ENCODE measurements at places on chromosomes 11 and 22.

DNA sequence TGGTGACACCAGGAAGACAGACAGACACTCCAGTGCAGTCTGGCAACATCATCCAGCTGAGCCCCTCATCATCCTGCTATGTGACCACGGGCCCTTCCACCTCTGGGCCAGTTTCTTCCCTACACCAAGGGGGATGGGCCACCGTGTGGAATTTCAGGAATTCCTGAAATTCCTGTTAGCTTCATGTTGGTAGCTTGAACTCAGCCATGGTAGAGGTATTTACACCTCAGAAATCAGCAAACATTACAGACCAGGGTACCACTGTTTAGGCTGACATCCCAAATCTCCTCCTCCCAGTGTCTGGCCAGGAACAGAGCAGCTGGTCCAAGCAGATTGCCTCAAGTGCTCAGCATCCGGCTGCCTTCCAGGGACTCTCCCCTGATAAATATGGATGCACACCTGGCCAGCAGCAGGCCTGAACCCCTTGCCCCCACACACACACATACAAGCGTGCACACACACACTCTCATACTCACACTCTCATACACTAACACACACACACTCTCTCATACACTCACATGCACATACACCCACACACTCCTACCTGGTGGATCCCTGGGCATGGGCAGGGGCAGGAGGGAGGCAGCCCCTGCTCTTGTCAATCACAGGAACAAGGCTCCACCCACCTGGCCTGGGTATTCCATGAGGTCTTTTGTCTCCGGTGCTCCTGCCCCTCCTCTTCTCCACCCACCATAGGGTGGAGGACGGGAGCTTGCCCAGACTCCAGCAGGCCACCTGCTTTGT lies 85.2 kb downstream of the BUD13 start:
- no peak for DNase-seq

DNA sequence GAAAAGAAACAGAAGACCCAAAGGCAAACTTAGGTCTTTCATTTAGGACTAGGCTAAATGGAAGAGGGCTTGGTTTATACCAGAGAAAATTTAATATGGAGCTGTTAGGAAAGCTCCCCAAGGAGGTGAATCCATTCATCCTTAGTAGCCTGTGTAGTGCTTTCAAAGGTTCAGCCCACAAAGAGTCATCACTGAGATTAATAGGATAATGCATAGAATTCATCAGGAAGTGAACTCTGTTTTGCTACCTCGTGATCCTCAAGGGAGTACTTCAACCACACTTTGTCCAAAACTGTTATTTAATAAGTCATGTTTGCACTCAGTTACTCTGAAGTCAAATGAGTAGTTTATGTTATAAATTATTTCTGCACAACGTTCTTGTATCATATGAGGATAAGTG lies 43.3 kb upstream of the MMP7 start:
- DNase-seq = no peak

- peak; percentile 35 for DNase-seq
Measured at GRCh38 chr22:38766076-38766777, 10.4 kb upstream of the SUN2 start.

DNA sequence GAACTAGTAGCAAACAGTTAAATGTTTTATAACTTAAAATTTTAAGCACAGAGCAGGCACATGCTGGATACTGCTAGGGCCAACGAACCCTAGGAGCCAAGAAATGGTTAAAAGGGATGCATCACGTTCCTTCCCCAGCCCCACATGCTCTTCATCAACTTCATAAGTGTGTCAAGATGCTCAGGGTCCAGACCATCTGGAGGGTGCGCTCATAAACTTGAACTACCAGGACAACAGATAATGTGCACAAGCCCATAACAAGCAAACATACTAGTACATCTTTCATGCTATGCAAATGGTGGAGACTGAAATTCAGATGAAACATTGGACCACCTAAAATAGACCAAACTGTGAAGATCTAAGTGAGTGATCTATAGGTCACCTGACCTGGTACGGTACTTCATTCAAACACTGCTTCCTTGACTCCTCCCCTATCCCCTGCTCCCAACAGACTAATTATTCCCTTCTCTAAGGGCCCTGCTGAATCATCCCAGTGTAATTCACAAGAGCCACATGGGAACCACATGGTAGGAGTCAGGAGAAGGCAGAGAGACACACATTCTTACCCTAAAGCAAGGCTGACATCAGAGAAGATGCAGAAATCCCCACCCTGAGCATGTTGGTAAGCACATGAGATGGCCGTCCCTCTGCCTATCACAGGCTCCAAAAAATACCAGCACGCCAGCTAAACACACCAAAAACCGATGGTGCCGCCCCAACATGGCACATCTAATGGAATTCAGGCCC lies 83.9 kb downstream of the ETS1 start:
- DNase-seq = peak; percentile 46

DNA sequence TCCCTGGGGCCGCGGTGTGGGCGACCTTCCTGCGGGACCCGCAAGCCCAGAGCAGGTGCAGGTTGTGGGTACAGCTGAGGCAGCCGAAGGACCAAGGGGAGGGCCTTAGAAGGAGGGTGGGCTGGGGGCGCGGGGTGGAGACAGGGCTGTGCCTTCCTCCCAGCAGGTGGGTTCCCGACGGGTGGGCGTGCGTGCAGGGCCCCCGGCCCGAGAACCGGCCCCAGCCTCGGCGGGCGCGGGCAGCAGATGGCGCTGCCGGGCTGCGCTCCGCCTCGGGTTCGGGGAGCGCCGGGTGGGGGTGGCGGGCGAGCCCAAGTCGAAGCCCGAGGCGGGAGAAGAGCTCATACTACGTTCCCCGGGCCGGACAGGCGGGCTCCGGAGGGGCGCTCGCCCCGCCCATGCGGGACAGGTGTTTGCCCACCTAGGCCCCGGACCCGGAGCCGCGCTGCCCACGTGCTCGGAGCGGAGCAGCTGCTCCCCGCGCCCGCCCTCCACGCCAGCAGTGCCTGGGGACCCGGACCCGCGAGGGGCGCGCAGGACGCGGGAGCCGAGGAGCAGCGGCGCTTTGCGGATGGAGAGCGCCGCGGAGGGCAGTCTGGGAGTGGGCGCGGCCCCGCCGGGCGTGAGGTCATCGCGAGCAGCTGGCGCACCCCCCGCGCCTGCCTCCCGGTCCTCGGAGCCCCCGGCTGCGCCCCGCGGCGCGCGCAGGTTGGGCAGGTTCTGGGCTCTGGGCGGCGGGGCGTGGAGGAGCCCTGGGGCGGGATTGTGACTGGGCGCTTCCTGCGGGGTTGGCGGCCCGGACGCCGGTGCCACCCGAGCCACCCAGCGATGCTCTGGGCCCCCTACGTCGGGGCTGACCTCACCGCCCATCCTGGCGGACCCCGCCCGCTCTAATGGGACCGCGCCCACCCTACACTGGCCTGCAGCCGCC lies 25.3 kb downstream of the DUSP8 start:
- DNase-seq = peak; percentile 60

- no peak for DNase-seq
Measured at GRCh38 chr22:29885610-29886009, 2.6 kb downstream of the MTMR3 start.

GRCh38 chr11:134407321-134407828 lies 4.7 kb downstream of the B3GAT1 start:
- DNase-seq = no peak

GRCh38 chr11:79794057-79794456 lies 353.2 kb upstream of the TENM4 start:
- no peak for DNase-seq

DNA sequence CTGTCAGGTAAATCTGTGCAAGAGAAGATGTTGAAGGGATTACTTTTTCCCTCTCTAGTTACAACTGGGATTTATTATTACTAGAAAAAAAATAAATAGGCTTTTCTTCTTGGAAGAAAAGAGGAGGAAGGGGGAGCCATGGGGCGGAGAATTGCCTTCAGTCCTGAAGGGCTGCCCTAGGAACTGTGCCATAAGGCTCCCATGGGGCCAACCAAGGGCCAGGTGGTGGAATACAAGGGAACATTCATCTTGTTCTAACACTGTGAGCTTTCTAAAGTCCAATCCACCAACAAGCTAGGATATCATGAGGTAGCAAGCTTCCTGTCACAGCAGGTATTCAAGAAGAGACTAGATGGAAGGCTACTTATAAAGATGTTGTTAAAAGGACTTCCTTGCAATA lies 24.8 kb upstream of the NRIP3 start:
- no peak for DNase-seq
